ENCODE measurements at places on chromosomes 2 and 18.
A peak's percentile ranks its signal among the peaks of the same experiment; 100 is the strongest.

GRCh38 chr2:86624267-86624547 is 542 bp upstream of the RNF103 start:
- peak; percentile 45 for DNase-seq

DNA sequence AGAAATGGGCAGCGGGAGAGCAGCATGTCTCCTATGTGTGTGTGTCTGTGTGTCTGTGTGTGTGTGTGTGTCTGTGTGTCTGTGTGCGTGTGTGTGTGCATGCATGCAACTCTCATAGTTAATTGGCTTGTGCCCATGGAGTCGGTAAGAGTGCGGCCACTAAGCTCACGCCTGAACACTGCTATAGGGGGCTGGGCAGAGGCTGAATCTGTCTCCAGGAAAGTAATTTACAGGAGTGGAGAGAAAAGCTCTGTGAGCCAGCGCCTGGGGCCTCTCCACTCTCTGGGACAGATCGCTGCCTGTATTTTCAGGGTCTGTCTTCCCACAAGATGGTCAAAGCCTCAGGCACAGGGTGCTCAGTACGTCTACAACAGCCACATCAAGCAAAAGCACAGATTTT is 553.4 kb downstream of the TNS1 start:
- no peak for DNase-seq

DNA sequence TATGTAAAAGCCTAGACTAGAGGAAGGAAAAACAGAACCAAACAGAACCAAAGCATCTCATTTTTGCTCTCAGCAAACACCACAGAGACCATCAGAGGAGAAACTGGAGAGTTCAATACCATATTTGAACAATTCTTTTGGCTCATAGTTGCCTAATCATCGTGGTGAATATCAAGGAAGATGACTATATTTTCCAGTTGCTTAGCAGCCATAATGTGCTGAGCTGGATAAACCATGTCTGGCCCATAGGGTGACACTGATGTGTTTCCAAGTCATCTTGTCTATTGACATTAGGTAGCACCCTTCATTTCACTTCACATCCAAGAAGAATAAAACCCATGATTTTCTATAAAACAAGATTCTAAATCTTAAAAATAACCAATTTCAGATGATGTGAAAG is 5.9 kb upstream of the XRCC5 start:
- no peak for DNase-seq

GRCh38 chr2:74414441-74414840 is 7.0 kb downstream of the C2orf81 start:
- no peak for DNase-seq

- DNase-seq: no peak
Measured at GRCh38 chr2:64493788-64494187, 30.3 kb upstream of the AFTPH start.

GRCh38 chr2:127721311-127721977 is 20.1 kb downstream of the SFT2D3 start:
- DNase-seq: no peak

- DNase-seq: peak; percentile 86
Measured at GRCh38 chr2:176269319-176270099, at the start of gene MTX2. MTX2 (plus strand) TSS chr2:176269442; CDS start chr2:176269630, 188 bp downstream.

GRCh38 chr2:192398236-192398635 is 203.5 kb upstream of the TMEFF2 start:
- no peak for DNase-seq

DNA sequence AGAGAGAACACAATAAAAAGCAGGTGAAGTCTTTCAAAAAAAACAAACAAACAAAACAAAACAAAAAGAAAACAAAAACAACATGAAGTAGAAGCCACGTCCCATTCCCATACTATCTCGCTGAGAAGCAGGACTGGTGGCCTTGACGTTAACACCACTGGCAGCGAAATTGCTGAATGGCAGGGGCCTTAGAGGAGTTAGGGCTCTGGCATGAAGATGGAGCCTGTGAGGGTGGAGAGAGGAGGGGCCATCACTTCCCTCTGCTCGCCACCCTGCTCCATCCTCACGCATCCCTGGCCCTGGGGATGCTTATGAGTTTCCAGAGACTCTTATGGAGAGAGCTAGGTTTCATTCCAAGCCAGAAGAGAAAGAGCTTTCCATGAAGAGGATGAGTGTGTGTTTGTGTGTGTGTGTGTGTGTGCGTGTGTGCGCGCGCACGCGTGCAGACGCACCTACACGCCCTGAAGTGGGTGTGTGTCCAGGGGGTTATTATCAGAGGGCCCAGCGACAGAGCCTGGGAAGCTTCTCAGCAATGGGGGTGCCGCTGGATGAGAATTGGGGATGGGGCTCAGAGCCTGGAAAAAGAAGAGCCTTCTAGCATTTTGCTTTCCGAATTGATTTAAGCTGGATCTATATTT is 20.4 kb upstream of the IMPA2 start:
- no peak for DNase-seq

DNA sequence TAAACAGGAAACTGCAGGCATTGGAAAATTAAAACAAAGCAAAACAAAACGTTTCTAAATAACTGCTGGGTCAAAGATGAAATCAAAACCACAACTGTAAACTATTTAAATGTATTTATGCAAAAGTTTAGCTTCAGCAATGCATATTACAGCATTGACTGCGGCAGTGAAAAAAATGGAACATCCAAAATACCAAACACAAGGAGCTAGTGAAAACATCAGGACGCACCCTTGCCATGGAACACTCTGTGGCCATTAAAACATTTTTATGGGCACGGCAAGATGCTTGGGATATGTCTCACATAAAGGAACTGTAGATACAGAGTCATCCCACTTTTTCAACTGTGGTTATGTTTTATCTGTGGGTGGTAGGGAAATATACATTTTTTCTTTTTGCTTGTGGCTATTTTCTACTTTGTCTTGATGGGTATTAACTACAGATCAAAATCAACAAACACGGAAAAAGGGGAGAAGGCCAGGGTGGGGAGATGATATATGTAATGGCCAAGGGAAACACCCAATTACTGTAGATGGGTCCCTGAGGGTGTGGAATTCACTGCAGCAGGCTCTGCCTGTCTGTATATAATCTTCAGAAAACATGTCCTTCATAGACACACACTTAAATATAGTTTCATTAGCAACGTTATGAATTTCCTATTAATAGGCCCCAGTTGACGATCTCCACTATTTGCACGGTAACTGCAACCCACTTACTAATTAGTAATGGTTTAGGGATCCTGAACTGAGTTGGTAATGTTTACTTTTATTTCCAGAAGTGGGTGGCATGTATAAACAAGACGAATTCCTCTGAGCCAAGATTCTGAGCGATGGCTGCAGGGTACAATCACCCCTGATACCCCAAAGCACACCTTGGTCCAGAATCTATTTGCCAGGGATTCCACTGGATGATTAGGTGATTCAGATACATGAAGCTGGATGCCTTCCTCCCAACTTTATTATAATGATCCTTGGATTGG is 110.5 kb downstream of the ACKR3 start:
- DNase-seq: no peak

DNA sequence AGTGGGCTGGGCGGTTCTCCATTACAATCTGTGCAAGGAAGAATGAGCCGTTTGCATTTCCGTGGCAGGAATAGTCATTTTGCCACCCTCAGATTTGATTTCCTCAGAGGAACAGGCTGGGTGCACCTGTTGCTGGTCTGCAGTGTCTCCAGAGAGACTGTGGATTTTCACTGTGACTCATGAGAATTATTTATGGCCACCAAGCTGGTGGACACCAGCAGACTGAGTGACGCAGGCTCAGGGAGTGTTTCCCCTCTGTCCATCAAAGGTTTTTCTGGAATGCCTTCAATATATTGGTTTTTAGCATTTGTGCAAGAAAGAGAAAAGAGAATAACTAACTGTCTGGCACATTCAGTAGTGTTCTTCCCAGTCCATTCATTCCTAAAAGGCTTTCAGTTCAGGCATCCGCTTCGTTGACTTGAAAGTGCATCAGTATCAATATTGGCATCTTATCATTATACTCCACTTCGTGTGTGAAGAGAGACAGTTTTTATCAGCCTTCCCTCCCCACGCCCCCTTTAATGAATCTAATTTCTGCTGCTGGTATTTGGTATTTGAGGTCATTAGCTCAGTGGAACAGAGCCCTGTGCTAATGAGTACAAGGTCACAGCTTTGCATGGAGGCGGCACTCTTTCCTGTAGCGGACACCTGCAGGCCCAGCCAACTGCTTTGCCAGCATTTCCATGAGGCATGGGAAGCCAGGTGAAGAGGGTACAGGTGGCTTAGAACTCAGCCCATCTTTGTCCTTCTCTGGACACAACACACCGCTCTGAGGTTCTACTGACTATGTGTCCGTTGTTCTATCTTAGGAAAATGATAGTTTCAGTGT is 39.9 kb downstream of the PRKCE start:
- peak; percentile 34 for DNase-seq

DNA sequence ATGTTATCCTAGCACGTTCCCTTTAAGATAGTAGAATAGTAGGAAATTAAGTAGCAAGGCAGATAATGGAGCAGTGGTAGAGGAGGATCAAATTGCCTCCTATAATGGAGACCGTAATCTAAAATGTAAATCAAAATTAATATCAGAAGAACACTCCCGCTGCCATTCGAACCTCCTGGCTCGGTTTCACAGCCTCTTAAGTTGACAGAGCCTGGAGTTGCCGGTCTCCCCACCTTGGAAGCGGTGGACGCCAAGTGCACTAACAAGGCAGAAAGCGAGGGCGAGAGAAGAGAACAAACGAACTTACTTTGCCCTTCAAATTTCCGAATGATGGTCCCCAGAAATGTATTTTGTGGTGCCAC is 450 bp downstream of the KCNH7 start:
- DNase-seq: no peak

- no peak for DNase-seq
Measured at GRCh38 chr2:10977621-10978020, 65.9 kb downstream of the KCNF1 start.

DNA sequence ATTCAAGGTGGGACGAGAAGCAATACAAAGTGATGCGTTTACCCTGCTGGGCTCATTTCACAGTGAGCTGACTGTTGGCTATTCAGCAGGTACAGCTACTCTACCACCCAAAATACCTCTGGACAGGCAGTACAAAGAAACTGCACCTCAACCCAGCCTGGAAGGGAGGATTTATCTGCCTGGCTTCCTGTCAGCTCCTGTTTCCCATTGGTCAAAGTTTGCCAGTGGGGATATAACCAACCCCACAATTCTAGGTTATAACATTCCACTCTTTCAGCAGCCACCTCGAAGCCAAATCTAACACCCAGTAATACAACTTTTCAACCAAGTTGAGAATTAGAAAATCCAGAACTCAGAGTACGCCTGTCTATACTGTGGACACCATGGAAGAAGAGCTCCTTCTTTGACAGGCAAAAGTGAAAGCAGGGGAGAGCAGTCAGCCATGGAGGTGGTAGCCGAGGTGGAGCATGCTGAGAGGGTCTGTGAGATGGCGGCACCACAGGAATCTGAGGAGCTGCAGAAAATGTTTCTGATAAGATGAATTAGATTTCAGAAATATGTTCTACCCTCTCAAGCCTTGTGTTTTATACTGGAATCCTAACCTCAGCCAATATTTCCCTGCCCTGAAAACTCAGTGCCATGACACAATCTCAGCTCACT is 10.8 kb downstream of the DUSP19 start:
- DNase-seq: no peak

DNA sequence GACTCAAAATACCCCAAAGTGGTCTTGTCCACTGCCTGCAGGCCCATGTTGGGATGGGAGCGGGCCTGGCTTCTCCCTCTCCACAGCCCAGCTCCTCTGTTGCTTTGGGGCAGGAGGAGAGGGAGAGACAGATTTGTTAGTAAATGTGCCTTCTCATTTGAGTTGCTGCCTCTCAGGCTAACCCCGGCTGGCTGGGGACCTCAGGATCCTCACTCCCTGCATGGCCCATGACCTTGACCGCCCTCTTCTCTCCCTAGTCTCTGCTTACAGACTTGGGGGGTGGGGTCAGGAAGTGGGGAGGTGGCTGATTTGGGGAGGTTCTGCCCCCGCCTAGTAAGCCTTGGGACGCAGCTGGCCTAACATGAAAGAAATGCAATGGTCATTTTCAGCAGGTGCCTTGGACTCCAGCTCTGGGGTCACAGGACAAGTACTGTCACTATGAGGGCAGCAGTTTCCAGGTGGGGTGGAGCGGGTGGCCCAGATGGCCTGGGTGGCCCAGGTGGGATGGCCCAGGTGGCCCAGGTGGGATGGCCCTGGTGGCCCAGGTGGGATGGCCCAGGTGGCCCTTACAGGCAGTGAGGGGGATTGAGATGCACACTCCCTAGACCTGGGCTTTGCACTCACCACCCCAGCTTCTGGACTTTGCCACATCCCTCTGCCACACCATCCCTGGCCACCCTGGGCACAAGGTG is 24.1 kb downstream of the HJURP start:
- no peak for DNase-seq

GRCh38 chr2:137654046-137654445 is 310.2 kb upstream of the HNMT start:
- DNase-seq: no peak

- peak; percentile 18 for DNase-seq
Measured at GRCh38 chr18:79614211-79614955, 65.2 kb upstream of the CTDP1 start.

DNA sequence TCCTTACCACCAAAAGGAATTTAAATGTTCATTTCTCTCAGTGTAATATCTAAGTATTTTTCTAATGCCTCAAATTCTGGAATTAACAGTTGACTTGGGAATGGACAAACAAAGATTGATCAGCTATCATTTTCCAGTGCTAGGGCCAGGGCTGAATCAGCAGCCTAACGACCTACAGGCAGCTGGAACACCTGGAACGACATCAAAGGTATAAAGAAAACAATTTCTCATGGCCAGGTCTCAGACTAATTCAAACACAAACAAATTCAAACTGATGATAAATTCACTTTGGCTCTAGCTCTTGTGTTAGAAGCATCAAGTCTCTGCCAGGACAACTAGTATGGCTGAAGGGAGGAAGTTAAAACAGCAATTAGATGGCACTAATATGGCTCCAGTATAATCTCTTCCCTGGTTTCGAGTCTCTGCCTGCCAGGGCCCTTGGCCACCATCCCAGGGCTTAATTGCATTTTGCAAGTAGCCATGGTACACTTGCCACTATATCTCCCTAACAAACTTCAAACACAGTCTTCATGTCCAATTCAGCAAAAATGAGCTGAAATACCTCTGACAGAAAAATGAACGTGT is 70.2 kb upstream of the FSHR start:
- no peak for DNase-seq

Measured in femur (tissue), 1 donor.